ENCODE measurements at places on chromosomes 6 and 20.

GRCh38 chr20:33773412-33774089 lies 37.6 kb upstream of the CHMP4B start:
- DNase-seq = no peak

GRCh38 chr6:136613477-136613876 lies 63.3 kb upstream of the MAP7 start:
- no peak for DNase-seq

DNA sequence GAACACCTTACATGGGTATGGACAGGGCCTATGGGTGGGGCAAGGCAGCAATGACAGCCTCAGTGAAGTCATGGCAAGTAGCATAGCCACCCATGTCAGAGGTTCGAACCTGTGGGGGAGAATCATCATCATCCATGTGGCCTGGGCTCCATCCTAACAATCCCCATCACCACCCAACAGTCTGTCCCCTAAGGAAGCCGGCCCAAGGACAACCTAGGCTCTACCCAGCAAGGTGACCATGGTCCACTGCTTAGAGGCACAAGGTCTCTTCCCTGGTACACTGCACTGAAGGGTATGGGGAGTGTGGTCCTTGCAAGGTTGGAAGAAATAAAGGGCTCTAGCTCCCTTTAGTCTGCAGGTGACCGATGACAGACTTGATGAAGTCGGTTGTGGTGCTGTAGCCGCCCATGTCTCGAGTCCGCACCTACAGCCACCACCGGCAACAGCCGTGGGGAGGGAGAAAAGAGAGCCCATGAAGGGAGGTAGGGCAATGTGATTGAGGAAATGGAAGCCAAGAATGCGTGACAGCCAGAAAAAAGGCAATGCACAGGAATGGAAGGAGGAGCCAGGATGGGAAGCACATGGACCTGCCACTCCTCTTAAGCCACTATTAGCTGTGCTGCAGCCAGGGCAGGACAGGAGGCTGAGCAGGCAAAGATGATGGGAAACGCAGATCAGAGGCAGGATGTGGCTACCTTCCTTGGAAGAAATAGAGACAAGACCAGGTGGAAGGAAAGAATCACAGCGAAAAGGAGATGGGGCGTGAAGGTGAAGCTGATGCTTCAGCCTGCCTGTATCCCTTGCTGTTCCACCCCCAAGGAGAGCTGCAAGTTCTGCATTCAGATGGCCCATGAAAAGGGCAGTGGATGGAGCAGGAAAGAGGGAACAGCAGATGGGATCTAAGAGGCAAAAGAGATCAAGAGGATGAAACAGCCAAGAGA lies 5.3 kb downstream of the IDH3B start:
- no peak for DNase-seq

DNA sequence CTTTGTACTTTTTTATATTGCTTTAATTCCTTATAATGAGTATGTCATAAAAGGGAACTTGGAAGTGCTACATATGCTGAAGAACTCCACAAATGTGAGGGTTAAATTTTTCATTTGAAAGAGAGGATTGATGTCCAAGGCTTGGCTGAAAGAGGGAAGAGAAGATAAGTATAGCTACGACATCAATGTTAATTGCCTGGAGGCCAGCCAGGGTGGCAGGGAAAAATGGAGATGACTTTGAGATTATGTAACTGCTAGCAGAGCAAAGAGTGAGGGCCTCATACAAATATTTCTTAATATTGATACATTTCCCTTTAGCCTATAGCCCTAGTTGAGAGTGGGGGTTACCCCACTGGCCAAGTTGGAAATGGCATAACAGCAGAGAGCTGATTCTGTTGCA lies 24.8 kb upstream of the RIMS4 start:
- no peak for DNase-seq

DNA sequence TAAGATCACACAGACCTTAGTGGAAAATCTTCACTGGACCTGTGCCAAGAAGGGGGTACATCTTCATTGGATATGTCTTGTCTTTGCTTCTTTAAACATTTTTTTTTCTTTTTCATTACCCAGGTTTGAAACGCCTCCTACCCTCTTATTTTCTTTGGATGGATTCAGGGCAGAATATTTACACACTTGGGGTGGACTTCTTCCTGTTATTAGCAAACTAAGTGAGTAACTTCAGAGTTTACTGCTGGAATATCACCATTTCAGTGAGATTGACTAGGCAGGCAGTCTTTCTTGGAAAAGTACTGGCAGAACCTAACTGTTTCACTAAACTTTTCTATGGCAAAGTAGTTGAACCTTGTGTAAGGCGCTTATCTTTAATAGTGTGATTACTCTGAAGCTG lies 47.0 kb downstream of the ENPP1 start:
- no peak for DNase-seq

DNA sequence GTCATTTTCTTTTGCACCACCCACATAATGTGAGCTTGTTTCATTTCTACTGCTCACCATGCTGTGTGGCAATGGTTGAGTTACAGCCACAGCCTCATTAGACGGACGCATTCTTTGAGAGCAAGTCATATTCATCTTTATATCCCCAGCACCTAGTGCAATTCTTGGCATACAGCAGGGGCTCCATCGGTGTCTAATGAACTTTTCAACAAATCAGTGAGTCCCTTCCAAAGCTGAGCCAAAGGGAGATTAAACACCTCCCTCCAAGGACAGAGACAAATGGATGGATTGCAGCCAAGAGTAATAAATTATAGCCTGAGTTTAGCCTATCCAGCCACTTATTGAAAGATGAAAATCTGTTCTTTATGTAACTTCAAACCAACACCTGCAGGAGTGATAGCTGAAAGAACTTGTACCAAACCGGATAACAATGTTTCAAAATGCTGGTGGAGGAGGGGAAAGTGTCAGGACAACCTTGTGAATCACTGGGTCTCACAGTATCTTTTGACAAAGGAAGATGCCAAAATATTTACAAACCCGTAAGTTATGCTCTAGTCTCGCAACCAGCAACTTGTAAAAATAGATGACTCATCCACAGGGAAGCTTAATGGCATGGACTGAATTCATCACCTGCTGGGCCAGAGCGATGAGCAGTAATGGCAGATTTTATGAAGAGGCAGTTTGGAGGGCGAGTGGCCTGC lies 139.0 kb downstream of the PXDC1 start:
- peak; percentile 68 for DNase-seq

GRCh38 chr6:122657601-122658000 lies 47.4 kb downstream of the PKIB start:
- no peak for DNase-seq

- no peak for DNase-seq
These were observed 247.7 kb upstream of the RNF24 start for GRCh38 chr20:4263036-4263435.

GRCh38 chr6:159691963-159692287 lies 1.1 kb downstream of the SOD2 start:
- DNase-seq = no peak

DNA sequence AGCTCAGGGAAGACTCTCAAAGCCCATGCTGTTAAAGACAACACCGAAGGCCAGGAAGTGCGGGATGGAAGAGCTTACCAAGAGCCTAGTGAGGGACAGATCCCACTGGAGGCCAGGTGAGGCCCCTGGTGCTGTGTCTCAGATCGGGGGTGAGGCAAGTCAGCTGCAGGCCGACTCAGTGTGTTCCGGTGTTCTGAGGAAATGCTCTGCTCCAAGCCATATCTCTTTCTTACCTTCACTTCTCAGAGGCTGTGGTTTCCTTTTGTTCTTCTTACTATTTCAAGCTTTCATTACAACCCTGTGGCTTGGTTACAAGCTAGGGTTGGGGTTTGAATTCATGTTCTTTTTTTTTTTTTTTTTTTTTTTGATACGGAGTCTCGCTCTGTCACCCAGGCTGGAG lies 114.3 kb upstream of the ZFP64 start:
- no peak for DNase-seq

DNA sequence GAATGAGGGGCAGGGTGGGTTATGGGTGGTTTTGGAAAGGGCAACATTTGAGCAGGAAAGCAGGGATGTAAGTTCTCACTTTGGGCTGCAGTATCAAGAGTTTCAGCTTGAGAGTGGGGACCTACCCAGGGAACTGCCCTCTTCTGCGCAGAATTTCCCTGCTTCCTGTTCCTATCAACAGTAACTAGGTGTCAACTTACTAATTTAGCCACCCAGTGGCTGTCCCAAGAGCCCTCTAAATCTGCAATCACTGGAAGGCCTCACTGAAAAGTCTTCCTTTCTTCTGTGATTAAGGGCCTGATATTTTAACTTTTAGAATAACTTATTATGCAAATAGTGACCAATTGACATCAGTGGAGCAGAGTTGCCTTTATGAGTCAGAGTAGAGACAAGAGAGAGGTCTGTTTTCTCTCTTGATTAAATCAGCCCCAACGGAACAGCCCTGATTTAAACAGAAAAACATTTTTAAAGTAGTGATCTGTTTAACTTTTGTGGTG lies 118.2 kb upstream of the RIPOR2 start:
- DNase-seq = no peak

- DNase-seq = no peak
These were observed 4.9 kb upstream of the BIRC7 start for GRCh38 chr20:63230800-63231268.

GRCh38 chr6:5469101-5469846 lies 208.0 kb downstream of the FARS2 start:
- DNase-seq = no peak

DNA sequence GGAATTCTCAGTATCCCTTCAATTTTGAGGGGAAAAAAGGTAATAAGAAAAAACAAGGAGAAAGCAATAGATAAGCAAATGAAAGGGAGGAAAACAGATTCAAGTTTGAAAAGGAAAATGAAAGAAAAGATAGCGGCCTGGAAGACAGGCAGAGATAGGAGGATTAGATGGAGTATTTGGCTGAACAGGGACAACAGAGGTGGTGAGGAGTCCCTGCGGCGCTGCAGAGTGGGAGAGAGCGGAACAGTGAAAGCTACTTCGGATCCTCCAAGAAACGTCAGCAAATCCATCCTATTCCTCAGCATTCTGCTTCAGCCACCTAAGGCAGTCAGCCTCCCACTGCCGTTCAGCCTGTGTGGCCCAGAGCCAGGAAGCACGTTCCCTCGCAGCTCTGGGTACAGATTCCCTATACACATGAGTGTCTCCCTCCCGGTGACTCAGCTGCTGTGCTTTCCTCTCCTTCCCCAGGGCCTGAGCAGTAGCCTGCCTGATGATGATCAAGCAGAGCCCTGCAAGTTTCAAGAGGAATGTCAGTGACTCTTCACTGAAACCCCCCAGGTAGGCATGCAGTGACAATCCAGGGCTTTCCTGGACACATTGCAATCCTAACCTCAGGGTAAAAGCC lies 43.4 kb upstream of the CDYL start:
- peak; percentile 31 for DNase-seq

GRCh38 chr20:34024723-34025351 lies 31.1 kb downstream of the RALY start:
- no peak for DNase-seq

DNA sequence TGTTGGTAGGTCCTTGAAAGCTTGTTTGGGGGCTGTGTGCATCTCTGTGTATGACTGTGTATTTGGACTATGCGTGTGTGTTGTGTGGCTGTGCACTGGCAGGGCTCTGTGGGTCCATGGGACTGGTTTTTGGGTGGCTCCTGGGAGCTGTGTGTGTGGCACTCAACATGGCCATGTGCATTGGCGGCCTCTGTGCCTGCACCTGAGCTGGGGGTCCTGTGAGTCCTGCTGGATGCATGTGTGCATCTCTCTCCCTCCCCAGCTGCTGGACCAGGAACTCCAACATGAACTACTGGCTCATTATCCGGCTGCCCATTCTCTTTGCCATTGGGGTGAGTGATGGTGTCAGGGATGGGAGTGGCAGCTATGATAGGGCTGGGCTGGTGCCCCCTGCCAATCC lies 30.1 kb downstream of the GLP1R start:
- DNase-seq = no peak

DNA sequence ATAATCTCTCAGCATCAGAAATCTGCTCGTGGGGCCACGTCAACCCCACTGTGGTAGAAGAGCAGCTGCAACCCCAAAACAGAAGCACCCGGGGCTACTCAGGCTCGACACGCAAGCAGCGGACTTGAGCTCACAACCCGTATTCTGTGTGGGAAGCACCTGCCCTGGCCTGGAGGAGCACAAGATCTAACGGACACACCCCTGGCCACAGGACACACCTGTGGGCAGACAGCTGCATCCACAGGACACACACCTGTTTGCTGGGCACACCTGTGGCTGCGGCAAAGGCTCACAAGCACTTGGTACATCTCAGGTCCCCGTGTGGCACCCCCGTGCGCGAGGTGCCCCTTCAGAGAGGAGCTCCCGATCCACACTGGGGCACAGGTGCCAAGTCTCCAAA lies 36.5 kb downstream of the ZBTB46 start:
- no peak for DNase-seq

- DNase-seq = no peak
These were observed 2.3 kb upstream of the SCAND1 start for GRCh38 chr20:35956616-35957015.

DNA sequence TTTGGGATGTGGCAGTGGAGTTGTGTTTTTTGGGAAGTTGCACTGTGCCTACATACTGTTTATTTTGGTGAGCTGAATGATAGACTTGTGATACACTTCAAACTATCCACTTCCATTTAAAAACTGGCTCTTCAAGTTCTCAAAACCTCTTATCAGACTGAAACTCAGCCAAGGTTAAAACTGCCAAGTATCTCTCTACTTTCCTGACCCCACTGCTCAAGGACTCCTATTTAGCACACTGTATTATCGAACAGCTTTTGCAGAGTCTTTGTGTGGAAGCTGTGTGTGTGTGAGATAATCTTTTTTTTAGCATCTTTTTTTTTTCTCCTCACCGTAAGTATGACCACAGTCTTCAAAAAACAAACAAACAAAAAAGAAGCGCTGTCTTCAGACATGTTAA lies 21.1 kb downstream of the STX11 start:
- DNase-seq = no peak

DNA sequence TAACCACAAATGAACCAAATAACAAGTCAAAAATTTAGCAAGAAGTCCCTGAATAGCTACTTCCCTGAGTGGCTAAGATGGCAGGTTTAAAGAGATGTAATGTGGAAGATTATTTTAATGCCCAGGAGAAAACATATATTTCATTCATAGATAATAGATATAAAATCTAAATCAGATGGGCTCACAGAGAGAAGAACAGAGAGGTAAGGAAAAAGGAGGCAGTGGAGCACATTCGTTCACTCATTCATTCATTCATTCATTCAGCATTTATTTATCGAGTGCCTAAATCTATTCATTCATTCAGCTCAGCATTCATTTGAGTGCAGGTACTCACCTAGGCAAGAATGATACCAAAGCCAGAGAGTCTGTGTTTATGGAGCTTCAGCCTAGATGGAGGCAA lies 32.1 kb upstream of the IYD start:
- no peak for DNase-seq

- DNase-seq = no peak
These were observed 4.8 kb downstream of the NDRG3 start for GRCh38 chr20:36741072-36741471.

GRCh38 chr6:137049095-137049494 lies 4.3 kb upstream of the IL20RA start:
- no peak for DNase-seq

- no peak for DNase-seq
These were observed 112.4 kb downstream of the PRKN start for GRCh38 chr6:162615016-162615705.

DNA sequence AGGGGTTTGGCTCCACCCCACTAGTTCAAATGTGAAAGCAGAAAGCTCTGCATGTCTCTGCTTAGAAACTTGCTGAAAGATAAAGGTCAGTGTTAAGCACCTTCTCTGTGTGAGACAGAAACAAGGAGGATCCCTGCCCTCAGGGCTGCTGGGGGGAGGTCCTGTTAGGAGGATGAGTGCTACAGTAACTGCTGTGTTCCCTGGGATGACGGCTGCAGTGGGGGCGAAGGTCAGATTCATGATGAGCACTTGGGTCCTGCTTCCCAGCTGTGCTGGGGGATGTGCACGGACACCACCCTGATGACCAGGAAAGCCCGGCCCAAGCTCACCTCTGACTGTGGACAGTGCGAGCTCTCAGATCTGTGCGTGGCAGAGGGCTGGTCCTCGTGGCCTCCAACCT lies 252.6 kb downstream of the DLL1 start:
- DNase-seq = no peak

Data from HCT116 (cell line).